ENCODE measurements at places on chromosomes 13 and 19. TPM values are rescaled to one million over a fixed set of nuclear protein-coding genes. Genes with fewer than 3 reads are reported as not detected.
A peak's percentile ranks its signal among the peaks of the same experiment; 100 is the strongest.

DNAAF3 gene
- 1.3 TPM for polyA plus RNA-seq

LACC1 gene
- polyA plus RNA-seq = 4.3 TPM

SHANK1 gene
- 0.06 TPM for polyA plus RNA-seq

FIZ1 gene
- polyA plus RNA-seq = 3.7 TPM

NPAS1 gene
- polyA plus RNA-seq = 0.39 TPM

TINCR gene
- 4.1 TPM for polyA plus RNA-seq

CRB3 gene
- 7.6 TPM for polyA plus RNA-seq

KCNN4 gene
- 163 TPM for polyA plus RNA-seq

VMAC gene
- polyA plus RNA-seq = 1.2 TPM

OR7A5 gene
- 0.24 TPM for polyA plus RNA-seq

CFAP97D2 gene
- not detected for polyA plus RNA-seq

ATP8B3 gene
- 5.3 TPM for polyA plus RNA-seq

SLC8A2 gene
- 0.07 TPM for polyA plus RNA-seq

TNFSF11 gene
- not detected for polyA plus RNA-seq

ZNF20 gene
- 2.1 TPM for polyA plus RNA-seq

FFAR2 gene
- not detected for polyA plus RNA-seq

ZNF528 gene
- 1.3 TPM for polyA plus RNA-seq

PDE4C gene
- polyA plus RNA-seq = not detected

MYADM gene
- 9.6 TPM for polyA plus RNA-seq

BRME1 gene
- polyA plus RNA-seq = 2.2 TPM

GRCh38 chr19:45475537-45476291, 7.9 kb downstream of the FOSB start:
- no peak for DNase-seq

DNA sequence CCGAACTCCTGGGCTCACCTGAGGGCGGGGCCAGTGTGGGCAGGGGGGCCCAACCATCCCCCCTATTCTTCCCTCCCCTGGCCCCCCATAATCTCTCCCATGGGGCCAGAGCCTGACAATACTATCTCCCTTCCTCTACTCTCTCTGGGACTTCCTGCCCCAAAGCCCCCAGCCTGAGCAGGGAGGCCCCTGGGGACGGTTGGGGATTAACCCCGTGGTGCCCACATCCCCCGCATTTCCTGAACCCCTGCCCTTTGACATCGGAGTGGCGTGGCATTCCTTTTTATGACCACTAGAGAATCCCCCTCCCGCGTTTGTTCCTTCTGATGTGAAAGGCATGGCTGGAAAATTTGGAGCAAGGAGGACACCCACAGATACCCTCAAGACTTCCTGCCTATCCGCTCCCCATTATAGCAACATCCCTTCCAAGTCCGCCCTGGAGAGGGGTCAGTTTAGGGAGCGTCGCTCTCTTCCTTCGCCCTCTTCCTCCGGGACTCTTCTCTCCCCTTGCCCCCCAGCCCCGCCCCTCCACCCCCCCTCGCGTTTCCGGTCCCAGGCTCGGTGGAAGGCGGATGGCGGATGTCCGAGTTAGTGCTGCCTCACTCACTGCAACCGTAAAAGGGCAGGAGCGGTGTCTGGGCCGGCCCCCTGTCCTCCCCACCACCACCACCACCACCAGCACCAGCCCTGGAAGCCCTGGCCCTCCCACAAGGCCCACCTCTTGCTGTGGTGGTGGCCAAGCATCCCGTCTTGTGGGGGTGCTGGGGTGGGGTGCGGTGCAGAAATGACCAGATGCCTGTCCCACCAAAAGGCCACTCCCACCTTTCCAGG, 1.8 kb downstream of the VASP start:
- no peak for DNase-seq

GRCh38 chr13:110700186-110700585, 5.7 kb downstream of the CARS2 start:
- no peak for DNase-seq

GRCh38 chr13:97268772-97269171, 46.6 kb downstream of the MBNL2 start:
- DNase-seq = no peak

DNA sequence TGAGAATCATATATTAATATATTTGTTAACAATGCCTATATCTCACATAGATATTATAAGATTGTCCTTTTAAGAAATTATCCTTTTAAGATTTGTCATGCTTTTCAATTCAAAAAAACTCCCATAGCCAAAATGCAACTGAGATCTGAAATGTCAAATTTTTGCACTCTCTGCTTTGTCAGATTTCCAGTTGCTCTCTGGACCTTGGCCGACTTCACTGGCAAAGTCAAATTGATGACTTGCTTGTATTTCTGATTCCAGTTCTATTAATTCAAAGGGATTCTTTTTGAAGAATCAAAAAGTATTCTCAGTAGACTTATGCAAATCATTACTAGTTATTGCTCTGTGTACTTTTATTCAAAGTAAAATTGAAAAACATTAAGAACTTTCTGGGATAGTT, 101.2 kb upstream of the SCEL start:
- DNase-seq = no peak

- no peak for DNase-seq
These were observed 141.9 kb downstream of the TEX29 start for GRCh38 chr13:111462221-111462764.

DNA sequence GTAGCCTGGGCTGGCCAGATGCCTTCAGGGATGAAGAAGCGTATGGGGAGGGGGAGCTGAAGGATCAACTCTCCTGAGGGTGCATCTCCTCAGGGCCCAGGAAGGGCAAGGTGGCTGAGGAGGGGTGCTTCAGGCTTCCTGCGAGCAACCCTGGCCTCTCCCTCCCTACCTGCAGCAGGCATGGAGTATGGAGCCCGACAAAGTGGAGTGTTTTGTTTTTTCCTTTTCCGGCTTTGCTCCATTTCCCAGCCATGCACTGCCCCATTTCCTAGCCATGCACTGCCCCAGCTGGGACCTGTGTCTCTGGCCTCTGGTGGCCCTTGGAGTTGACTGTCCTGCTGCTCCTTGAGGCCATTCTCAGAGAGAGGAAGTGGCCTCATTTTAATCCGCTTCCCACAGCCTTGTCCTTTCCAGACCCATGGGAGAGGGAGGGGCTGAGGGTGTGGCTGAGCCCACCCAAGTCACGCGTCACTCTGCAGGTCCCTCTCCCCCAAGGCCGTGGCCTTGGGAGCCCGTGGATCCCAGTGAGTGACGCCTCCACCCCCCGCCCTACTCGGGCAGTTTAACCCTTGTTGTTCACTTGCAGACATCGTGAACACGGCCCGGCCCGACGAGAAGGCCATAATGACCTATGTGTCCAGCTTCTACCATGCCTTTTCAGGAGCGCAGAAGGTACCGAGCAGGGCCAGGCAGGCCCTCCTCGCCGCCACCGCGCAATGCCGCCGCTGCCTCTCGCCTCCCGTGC, 34.4 kb downstream of the CAPN12 start:
- DNase-seq = no peak

DNA sequence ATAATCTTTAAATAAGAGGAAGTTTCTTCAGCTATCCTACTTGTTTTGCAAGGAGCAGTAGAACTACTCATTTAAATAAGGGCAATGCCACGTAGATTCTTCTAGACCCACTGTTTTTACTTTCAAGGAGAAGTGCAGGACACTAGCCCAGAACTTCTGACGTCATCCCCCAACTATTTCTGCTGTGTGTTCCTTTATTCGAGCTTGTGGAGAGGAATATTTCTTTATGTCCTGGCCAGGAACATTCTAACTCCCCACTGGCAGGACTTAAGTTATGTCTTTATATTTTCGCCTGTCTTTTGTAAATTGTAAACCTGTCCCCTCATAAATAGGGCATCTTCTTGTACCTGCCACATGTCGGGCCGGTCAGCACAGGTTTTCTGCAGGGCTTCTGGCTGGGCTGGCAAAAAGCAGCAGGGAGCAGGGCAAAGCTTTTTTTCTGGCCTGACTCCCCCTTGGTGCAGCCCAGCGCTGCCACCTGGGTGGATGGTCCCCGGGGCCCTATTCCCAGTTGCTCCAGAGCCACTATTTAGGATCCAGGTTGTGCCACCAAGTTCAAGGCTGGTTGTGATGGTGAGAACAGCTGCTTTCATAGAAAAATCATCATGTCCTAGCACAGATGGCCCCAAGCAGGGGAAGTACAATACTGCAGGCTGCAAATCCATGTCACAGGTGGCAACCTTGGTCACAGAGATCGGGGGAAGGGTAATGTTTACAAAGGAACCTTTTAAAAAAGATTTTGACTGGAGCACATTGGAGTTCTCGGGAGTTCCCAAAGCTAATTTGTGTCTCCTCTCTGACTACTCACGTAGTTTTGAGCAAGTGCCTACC, 1.8 kb downstream of the MBNL2 start:
- peak; percentile 83 for DNase-seq

DNA sequence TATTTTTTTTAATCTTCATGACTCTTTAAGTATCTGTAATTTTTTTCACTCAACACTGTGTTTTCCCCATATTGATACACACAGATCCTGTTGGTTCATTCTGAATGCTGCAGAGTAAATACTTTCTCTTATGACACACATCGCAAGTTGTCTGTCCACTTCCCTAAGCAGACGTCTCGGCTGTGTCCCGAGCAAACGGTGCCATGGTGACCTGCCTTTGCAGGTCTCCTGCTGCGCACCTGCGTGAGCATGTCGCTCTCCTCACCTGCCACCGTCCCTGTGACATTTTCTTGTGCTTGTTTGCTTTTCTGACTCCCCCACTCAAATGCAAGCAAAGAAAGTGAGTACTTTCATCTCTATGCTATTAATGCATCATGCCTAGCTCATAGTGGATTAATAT, 57.8 kb downstream of the CCDC70 start:
- DNase-seq = no peak

- no peak for DNase-seq
These were observed 156.6 kb downstream of the TM9SF2 start for GRCh38 chr13:99657848-99658260.

DNA sequence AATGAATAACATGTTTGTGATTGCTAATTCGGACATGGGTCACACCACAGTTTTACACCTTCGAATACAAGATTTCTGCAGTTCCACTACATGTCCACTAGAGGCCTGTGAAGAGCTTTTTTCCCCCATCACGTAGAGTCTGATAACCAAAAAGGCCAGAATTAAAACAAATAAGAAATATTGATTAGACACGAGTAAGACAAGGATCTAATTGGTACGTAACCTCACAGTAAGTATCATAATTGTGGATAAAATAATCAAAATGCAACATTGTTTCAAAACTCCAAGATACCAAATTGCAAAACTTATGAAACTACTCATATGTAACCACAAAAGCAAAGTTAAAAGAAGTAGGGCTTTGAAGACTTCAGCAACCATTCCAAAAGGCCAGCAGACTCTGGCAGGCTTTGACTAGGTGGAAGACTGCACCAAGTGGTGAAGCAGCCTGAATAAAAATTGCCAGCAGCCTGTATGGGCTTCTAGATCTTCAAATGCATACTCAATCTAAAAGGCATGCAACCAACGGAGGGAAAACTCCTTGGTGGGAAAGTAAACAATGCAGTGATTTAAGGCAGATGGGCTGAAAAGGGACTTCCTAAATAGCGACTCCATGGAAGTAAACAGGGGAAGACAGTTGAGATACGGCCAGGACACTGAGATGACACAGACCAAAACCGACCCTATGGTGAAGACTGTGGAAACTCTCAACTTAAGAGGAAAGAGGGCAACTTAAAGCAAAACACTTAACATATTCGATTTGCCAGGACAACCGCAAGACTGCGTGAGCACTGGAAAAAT, 56.7 kb downstream of the STARD13 start:
- DNase-seq = no peak

GRCh38 chr13:113506871-113507388, 16.4 kb upstream of the DCUN1D2 start:
- DNase-seq = no peak

DNA sequence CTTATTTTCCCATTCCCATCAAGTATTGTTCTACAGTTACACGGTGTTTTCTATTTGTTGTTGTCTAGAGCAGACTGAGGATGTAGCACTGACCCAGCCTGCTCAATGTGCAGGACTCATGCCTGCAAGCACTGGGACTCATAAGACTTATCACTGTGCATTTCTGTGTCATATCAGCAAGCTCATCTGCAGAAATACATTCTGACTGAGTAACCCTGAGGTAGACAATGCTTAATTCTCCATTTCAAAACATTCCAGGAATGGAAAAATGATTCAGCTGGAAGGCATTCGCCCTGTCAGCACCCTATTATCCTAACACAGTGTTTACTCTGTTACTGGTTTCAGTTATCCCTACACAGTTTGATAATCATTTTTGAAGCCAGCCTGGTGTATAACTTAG, 2506.4 kb downstream of the PCDH9 start:
- DNase-seq = peak; percentile 90

GRCh38 chr13:97757807-97758206, 195.7 kb upstream of the IPO5 start:
- DNase-seq = no peak

GRCh38 chr13:48297131-48297786, 6.3 kb upstream of the RB1 start:
- DNase-seq = no peak

- DNase-seq = no peak
These were observed 2.2 kb downstream of the C3 start for GRCh38 chr19:6718111-6718740.

DNA sequence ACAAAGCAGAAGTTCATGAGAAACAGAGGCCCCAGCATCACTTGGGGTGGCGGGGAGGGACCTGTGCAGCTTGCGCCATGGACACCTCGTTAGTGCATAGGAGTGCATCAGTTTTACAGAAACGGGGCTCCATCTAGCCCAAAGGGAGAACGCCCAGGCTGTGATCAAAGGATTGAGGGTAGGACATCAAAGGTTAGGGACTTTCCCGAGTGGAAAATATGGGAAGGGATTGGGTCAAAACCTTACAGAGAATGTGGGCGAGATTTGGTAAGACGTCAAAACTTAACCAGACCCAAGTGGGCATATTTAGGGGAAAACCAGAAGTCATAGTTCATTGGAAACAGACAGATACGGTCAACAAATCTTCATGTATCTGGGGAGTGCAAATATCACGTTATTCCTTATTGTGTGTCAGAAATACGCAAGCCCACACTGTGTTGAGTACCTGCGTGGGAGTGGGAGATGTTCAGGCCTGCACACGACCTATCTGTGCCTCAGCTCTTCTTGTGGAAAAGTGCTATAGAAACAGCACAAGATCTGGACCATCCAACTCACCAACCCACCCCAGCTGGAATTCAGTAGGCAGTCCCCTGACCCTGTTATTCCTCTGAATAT, 9.4 kb upstream of the GRAMD1A start:
- DNase-seq = no peak

GRCh38 chr19:11050323-11051114, 38.7 kb upstream of the LDLR start:
- DNase-seq = no peak

- no peak for DNase-seq
These were observed 104.4 kb downstream of the LHFPL6 start for GRCh38 chr13:39498471-39499114.

- no peak for DNase-seq
These were observed 6.4 kb downstream of the KMT5C start for GRCh38 chr19:55345818-55346724.

All from mammary epithelial cell (primary cell).